ENCODE measurements at places on chromosomes 12 and 14.

DNA sequence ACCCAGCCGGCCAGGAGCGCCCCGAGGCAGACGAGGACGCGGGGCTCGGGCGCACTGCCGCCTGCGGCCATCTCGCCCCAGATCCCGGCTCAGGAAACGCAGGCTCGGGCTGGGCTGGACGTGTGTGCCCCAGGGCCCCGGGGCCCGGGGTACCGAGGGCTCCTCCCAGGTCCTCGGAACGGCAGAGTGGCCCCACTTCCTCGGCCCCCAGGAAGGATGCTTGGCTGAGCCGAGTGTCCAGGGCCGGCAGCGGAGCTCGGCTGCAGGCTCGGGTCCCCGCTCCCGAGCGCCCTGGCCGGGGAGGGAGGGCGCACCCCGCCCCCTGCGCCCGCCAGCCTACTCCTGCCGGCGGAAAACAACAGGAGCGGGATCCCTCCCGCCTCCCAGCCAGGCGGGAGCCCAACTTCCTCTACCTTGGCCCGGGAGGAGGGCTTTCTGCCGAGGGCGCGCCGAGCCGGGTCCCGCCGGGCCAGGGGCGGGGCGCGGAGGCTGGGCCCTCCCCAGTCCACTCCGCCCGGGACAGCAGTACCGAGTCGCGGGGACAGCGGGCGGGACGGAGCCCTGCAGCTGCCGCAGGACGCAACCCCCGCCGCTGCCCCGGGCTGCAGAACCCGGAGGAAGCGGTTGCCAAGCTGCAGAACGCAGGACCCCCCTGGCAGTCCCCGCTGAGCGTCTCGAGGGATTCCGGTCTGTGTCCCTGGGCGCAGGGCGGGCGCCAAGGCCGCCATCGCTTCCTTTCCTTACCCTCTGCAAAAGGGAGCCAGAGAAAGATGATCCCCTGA is at the start of gene VSIG10:
Gene VSIG10 (minus strand): TSS at position 411 of the 782 bp plus-strand sequence. CDS start 340 bp downstream, at position 71.
- no peak for DNase-seq

- DNase-seq = no peak
Measured at GRCh38 chr12:54786081-54786480, 68.2 kb upstream of the MUCL1 start.

- DNase-seq = no peak
Measured at GRCh38 chr12:1639538-1639937, 10.5 kb downstream of the WNT5B start.

DNA sequence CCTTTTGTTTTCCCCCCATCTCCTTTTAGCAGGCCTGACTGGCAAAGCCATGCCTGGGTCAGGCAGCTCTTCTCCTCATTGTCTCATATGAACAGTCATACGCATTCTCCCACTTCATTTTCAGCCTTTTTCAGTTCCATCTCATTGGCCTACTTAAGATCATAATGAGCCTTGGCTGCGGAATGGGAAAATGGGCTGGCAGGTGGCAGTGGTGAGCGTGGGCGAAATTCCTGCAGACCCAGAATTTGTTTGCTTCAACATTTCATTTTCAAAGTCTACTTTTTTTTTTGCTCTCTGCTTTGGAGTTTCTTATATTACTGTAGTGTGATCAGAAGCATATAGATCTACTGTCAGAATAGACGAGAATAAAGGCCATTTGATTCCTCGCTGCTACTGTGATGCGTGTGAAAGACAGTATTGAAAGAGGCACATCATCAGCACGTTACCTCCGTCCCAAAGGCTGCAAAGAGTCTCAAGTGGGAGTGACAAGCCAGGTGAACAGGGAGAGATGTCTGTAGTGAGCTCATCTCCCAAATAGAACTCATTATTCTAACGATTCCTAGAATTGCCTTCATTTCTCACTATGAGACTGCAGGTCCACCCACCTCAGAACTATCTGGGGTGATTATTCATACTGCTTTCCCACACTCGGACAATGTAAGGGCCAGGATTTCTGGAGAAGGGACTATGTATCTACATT is 73.7 kb downstream of the TBK1 start:
- no peak for DNase-seq

GRCh38 chr12:3342051-3342450 is 149.0 kb upstream of the PRMT8 start:
- peak; percentile 32 for DNase-seq

DNA sequence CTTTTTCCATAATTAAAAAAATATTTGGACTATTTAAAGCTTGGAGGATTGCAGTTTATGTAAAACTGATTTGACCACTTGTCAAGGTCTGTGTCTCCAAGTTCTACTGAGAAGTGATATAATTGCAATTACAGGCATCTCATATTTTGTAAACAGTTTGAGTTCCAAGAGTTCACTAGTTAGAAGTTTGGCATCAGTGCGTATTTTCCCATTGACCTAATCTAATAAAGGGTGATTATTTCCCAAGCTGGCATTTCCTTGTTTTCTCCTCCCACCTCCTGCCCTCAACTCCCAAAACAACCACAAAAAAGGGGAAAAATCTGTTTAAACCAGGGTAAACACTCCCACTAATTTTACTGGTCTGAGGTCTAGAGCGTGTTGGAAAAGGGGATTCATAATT is 3.0 kb upstream of the MYF6 start:
- DNase-seq = no peak

DNA sequence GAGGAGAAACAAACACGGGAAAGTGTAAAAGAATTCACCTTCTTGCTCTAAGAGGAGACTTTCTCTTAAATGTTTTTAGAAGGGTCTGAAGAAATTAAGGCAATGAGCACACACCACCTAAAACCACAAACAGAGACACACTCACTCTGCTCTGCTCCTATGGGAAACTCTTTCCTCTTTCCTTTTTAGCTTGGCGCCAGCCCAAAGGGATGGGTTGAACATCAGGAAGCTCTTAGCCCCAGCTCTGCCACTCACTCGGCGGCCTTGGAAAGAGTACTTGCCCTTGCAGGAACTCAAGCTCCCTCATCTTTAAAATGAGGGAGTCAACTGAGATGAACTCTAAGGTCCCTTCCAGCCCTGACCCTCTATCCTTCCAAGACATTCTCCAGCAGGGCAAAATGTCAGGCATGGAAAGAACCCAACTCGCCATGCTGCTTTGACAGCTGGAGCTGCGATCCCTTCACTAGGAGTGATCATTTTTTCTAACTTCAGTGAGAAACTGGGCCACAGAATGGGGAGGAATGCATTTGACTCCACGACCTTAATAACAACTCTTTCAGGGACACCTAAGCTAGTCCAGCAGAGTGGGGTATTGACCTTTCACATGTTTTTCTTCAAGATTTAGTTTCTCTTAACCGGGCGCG is 980 bp upstream of the RNASE8 start:
- DNase-seq = no peak

- DNase-seq = no peak
Measured at GRCh38 chr14:50512463-50512862, 19.9 kb downstream of the MAP4K5 start.

- no peak for DNase-seq
Measured at GRCh38 chr12:47078733-47079467, 521 bp upstream of the PCED1B start.

- DNase-seq = no peak
Measured at GRCh38 chr12:499837-500458, 40.2 kb downstream of the B4GALNT3 start.

- DNase-seq = no peak
Measured at GRCh38 chr14:55609681-55610080, 29.7 kb downstream of the KTN1 start.

- DNase-seq = no peak
Measured at GRCh38 chr12:13347241-13348043, 150.9 kb downstream of the EMP1 start.

Data from retinal pigment epithelial cell (primary cell).